ENCODE measurements at places on chromosomes 5 and 9. TPM values are rescaled to one million over a fixed set of nuclear protein-coding genes. Genes with fewer than 3 reads are reported as not detected.

Gene AGXT2
- not detected for total RNA-seq

Gene CCDC192
- not detected for total RNA-seq

Gene CER1
- not detected for total RNA-seq

Gene SLC24A2
- total RNA-seq, result not detected

Gene CDKN2B
- 10.0 TPM for total RNA-seq

Gene FAM153A
- total RNA-seq, result 2.0 TPM

Gene DCP2
- total RNA-seq, result 12.9 TPM

Gene JADE2
- 81.3 TPM for total RNA-seq

DNA sequence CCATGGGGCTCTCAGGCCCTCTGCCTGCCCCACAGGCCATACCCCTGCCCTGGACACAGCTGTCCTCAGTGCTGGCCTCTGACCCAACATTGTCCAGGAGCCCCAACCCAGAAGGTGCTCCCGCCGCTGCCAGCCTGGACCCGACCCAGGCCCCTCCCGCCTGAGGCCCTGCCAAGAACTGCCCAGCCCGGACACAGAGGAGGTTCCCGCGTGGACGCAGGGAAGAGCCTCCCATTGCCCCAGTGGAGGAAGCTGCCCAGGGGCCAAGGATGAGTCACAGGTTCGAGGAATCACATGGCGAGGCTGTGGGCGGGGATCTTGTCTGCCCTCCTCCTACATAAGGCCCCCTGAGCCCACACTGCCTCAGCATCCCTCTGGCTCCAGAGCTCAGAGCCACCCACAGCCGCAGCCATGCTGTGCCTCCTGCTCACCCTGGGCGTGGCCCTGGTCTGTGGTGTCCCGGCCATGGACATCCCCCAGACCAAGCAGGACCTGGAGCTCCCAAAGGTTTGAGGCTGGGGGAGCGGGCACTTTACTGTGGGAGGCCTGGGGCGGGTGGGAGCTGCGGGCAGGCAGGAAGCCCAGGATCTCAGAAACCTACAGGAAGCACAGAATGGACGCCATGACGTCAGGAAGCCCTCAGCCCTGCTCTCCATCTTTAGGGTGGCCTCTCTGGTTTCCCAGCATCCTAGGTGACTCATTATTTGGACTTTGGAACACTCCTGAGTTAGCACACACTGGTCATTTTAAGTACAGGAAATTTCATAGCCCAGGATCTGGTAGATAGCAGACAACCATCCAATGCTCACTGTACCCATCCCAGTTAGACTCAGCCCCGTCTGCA, at the start of gene PAEP:
Gene PAEP, plus strand, starts transcription at position 366 of the 844 bp plus-strand sequence.
- no peaks in the 10 kb centered on the region for H3K4me1 ChIP-seq
- no peaks in the 10 kb centered on the region for H3K27me3 ChIP-seq
- DNase-seq, result no peak
- no peaks in the 10 kb centered on the region for H3K36me3 ChIP-seq
- no peak within 1 kb of the TSS for H3K4me3 ChIP-seq

GRCh38 chr9:114677418-114677817, 4.6 kb downstream of the TEX48 start:
- H3K4me3 ChIP-seq, result no peak overlapping the region

GRCh38 chr5:124231802-124232201, 514.6 kb downstream of the ZNF608 start:
- no peaks in the 10 kb centered on the region for H3K36me3 ChIP-seq
- no peak overlapping the region for H3K4me3 ChIP-seq
- no peaks in the 10 kb centered on the region for H3K4me1 ChIP-seq
- H3K27ac ChIP-seq, result no peak overlapping the region

- H3K4me1 ChIP-seq, result no peaks in the 10 kb centered on the region
- H3K27me3 ChIP-seq, result no peaks in the 10 kb centered on the region
- H3K4me3 ChIP-seq, result no peak overlapping the region
- no peaks in the 10 kb centered on the region for H3K36me3 ChIP-seq
Observed at GRCh38 chr9:78811622-78812276, 514.8 kb downstream of the PSAT1 start.

DNA sequence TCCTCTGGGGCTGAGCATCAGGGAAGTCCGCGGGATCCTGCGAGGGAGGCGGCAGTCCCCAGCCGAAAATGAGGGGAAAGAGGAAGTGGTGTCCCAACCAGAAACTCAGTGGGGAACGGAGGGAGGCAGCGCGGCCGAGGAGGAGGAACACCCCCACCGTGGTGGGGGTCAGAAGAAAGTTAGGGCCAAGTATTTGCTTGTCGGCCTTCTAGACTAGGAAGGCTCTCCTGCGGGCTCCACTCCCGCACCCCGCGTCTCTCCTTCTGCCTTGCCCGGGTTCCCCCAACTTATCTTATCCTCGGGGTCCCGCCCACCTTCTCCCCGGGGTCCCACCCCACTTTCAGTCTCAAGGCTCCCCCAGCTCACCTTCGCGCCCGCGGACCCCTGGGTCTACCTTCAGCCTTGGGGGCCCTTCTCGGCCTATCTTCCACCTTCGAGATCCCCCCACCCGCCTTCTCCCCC, 557 bp upstream of the PHF2 start:
- peaks cover 19% of the 10 kb centered on the region for H3K4me1 ChIP-seq
- peak overlapping the region; percentile 92 for H3K4me3 ChIP-seq
- H3K27ac ChIP-seq, result peak overlapping the region; percentile 93
- DNase-seq, result no peak
- no peaks in the 10 kb centered on the region for H3K27me3 ChIP-seq
- H3K36me3 ChIP-seq, result no peaks in the 10 kb centered on the region

DNA sequence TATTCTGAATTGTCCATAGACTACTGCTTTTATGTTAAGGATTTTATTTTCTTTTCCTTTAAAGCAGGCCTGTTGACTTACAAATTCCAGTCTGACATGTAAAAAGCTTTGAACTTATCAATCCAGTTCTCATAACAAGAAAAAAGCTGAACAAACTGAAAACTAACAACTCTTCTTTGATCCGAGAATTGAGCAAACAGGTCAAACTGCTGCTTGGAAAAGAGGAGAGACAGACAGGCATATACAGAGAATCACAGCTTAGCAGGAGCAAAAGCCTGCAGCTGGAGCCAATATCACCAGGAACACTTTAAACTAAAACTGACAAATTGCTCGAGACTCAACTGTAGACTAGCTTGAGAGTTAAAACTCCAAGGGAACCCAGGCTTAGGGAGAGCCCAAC, 85.8 kb downstream of the HINT1 start:
- H3K36me3 ChIP-seq, result no peaks in the 10 kb centered on the region
- H3K4me3 ChIP-seq, result no peak overlapping the region
- no peaks in the 10 kb centered on the region for H3K4me1 ChIP-seq
- no peak overlapping the region for H3K27ac ChIP-seq
- no peaks in the 10 kb centered on the region for H3K27me3 ChIP-seq

- no peak overlapping the region for H3K27ac ChIP-seq
- H3K4me3 ChIP-seq, result no peak overlapping the region
- H3K27me3 ChIP-seq, result no peaks in the 10 kb centered on the region
- DNase-seq, result no peak
- peaks cover 8% of the 10 kb centered on the region for H3K4me1 ChIP-seq
- H3K36me3 ChIP-seq, result no peaks in the 10 kb centered on the region
Observed at GRCh38 chr9:20562051-20562450, 60.2 kb downstream of the MLLT3 start.

- peaks cover 57% of the 10 kb centered on the region for H3K4me1 ChIP-seq
- no peak overlapping the region for H3K27ac ChIP-seq
- H3K4me3 ChIP-seq, result no peak overlapping the region
Observed at GRCh38 chr5:109709225-109709624, 19.5 kb downstream of the MAN2A1 start.

GRCh38 chr9:130371196-130371966, 73.4 kb upstream of the ASS1 start:
- H3K36me3 ChIP-seq, result no peaks in the 10 kb centered on the region
- DNase-seq, result no peak
- no peak overlapping the region for H3K27ac ChIP-seq
- H3K27me3 ChIP-seq, result no peaks in the 10 kb centered on the region
- H3K4me1 ChIP-seq, result no peaks in the 10 kb centered on the region

DNA sequence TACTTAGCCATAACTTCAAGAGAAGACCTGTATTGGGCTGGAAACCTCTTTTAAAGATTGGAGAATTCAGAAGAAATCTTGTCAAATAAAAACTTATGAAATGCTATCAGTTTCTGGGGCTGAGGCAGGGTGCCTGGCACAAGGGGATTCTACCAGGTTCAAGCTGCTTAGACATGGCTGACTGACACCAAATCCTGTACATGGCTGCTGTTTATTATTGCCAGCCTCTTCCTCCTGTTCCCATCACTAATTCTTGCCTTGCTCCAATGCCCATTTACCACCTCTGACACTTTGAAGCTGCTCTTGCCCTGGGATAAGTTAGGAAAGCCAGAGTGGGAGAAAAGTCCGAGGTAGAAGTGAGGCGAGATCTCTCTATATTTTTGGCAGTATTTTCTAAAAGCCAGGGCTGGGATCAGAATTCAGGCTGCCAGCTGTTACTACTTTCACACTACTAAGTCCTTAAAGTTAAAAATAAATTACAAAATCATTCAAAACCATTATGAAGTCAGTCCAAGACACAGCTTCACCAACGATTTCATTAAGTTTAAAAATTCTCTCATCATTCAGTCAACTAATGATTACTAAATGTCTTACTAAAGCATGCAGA, 66.3 kb upstream of the TNFAIP8 start:
- H3K27me3 ChIP-seq, result no peaks in the 10 kb centered on the region
- peak overlapping the region; percentile 32 for H3K4me3 ChIP-seq
- peak overlapping the region; percentile 66 for H3K27ac ChIP-seq
- peaks cover 74% of the 10 kb centered on the region for H3K4me1 ChIP-seq
- no peaks in the 10 kb centered on the region for H3K36me3 ChIP-seq

DNA sequence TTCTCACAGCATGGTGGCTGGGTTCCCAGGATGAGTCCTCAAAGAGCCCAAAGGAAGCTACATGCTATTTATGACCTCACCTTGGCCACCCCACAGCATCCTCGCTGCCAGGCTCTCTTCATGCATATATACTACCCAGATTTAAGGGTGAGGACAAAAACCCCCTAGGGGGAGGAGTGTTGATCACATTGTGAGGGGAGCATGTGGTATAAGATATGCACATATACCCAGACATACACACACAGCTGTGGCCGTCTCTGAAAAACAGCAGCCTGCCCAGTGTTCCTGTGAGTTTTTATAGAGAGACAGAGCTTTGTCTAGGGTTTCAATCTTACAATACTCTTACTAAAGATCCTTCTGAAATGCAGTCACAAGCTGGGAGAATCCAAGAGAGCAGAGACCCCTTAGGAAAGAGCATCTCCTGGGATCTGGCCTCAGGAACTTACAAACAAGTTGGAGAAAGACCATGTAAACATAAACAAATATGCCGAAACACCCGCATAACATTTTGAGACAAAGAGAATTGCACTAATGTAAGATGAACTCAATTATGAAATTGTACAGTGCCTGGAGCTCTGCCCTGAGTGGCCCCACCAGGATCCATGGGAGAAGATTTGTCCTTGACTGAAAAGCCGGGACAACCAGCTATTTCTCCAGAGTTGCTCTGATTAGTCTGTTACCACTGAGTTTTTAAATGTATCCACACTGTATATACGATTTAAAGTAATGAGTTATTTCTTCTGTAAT, 146.4 kb downstream of the GADD45G start:
- H3K27ac ChIP-seq, result no peak overlapping the region
- H3K4me3 ChIP-seq, result no peak overlapping the region
- no peaks in the 10 kb centered on the region for H3K4me1 ChIP-seq
- no peak for DNase-seq
- no peaks in the 10 kb centered on the region for H3K36me3 ChIP-seq

DNA sequence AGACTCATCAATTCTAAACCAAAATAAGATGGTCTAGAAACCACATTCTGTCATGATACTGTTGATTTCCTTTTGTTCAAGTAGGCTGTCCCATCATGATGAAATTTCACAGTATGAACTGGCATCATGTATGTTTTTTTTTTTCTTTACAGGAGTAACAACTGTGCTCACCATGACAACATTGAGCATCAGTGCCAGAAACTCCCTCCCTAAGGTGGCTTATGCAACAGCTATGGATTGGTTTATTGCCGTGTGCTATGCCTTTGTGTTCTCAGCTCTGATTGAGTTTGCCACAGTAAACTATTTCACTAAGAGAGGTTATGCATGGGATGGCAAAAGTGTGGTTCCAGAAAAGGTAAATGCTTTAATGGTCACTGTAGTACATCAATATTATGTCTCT, 47.6 kb downstream of the GABRA1 start:
- H3K36me3 ChIP-seq, result no peaks in the 10 kb centered on the region
- no peaks in the 10 kb centered on the region for H3K27me3 ChIP-seq
- no peak for DNase-seq
- no peaks in the 10 kb centered on the region for H3K4me1 ChIP-seq
- H3K27ac ChIP-seq, result no peak overlapping the region

DNA sequence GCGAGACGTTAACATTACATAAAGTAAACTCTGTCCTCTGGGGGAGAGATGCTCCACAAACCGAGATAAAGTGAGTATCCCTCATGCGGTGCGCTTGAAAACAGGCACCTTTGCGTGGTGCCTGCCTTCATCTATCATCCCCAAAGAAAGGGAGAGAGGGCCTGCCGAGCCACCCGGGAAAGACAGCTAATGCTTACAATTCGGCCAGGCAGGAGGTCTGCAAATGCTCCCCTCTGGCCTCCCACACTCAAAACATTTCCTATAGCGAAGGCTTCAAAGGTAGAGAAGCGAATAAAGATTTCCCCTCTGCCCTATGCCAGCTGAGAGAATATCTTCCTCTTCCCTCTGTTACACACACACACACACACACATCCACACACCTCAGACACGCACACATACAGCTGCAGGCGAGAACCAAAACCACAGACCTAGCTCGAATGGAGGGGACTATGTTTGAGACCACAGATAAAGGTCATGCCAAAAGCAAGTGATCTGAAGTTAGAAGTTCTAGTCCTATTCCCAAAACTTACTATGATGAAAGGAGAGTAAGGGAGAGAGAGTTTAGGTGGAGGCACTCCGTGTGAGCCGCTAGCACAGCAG, 132.8 kb downstream of the CRB2 start:
- no peak overlapping the region for H3K27ac ChIP-seq
- H3K4me3 ChIP-seq, result no peak overlapping the region
- no peak for DNase-seq
- no peaks in the 10 kb centered on the region for H3K4me1 ChIP-seq
- H3K36me3 ChIP-seq, result no peaks in the 10 kb centered on the region

GRCh38 chr5:117249086-117249815, 674.6 kb upstream of the SEMA6A start:
- H3K36me3 ChIP-seq, result no peaks in the 10 kb centered on the region
- no peak overlapping the region for H3K4me3 ChIP-seq
- no peak for DNase-seq

DNA sequence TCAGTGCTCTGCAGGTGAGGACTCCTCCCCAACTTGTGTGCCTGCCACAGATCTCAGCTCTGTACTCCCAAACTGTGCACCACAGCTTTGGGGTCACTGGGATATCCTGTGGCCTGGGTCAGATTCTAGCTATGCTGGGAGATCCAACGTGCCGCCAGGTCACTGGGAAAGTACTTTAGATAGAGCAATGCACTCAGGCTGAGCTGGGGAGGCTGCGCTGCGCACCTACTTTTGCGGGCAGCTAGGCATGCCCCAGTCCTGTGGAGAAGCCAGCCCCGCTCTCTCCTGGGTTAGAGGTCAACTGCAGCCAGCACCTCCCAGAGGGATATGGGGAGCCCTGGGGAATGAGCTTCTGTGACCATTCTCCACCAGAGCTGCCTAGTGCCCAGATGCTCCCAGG, 552.1 kb upstream of the CDH9 start:
- no peak overlapping the region for H3K4me3 ChIP-seq
- no peaks in the 10 kb centered on the region for H3K27me3 ChIP-seq
- no peak for DNase-seq
- no peak overlapping the region for H3K27ac ChIP-seq
- H3K4me1 ChIP-seq, result no peaks in the 10 kb centered on the region

Measured in thoracic aorta (tissue), 2 donors.